AG20443 (cell line): ENCODE measurements at places on chromosomes 1 and 21.

DNA sequence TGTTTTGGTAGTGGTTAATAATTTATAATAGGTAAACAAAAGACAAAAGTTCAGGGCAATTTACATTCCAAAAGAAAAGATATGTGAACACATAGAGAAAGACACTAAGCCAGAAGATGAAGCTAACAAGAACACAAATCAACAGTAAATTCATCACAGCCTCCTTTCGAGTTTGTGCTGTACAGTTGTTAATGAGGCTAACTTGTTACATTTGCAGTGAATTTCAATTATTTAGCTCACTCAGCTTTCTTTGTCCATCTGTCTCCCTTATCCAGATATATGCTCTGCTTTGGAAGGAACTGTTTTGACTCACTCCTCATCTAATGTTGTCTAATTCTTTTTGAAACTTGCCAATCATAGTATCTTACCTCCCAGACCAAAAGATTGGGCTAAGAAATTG, 423.3 kb upstream of the OLFM3 start:
- no peak for DNase-seq

- DNase-seq = peak; percentile 36
Observed at GRCh38 chr1:163528710-163529348, 207.1 kb downstream of the NUF2 start.

- no peak for DNase-seq
Observed at GRCh38 chr1:237444120-237444790, 402.3 kb downstream of the RYR2 start.

DNA sequence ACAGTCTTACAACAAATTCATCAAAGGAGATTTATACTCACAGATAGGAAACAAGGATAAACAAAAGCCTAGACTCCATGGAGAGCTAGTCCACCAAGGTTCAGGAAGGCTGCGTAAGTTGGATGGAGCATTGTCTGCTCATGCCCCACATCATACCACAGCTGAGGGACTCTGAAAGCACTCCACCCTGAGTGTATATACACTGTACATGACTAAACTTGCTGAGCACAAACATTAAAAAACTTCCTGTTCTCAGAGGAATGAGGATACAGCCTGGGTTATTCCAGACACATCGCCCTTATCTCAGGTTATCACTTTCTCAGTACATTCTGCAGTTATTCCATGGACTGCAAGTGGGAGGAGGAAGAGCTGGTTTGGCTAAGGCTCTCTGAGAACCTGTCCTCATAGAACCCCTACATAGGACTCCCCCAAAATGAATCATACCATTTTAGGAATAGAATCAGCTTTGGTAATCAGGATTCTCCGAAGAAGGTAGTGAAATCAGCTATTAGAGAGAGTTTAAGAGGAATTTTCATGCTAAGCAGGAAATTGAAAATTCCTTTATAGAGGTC, 58.0 kb upstream of the PRMT6 start:
- no peak for DNase-seq

DNA sequence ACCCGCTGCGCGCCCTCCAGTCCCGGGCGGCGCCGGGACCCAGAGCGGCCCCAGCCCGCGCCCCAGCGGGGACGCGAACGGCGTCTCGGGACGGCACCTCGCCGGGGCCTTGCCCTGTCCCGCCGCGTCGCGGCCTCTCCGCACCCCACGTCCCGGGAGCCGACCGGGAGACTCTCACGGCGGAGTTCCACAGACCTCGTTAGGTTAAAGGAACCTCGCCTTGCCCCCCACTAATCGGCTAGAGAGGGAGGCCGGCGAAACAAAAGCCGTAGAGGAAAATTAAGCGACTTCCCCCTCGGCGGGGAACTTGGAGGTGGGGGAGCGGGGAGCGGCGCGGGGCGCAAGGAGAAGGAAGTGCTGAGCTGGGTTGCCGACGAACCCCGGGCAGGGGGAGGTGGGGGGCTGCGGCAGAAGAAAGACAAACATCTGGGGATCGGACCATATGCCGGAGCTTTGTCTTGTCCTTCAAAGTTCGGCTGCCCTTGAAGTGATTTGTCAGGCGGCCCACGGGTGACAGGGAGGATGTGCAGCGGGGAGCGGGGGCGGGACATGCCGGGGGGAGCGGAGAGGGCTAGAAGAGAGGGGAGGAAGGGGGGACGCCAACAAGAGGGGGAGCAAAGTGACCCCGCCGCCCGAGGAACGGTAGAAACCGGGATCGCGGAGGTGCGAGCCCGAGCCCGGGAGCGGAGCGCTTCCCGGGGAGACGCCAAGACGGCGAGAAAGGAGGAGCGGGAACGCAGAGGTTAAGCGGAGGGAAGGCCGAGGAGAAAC, 120.0 kb upstream of the RRP15 start:
- DNase-seq = peak; percentile 33

GRCh38 chr21:42299324-42300044, 15.7 kb downstream of the TFF3 start:
- DNase-seq = no peak

- no peak for DNase-seq
Observed at GRCh38 chr1:116826818-116827606, 72.8 kb downstream of the CD2 start.

DNA sequence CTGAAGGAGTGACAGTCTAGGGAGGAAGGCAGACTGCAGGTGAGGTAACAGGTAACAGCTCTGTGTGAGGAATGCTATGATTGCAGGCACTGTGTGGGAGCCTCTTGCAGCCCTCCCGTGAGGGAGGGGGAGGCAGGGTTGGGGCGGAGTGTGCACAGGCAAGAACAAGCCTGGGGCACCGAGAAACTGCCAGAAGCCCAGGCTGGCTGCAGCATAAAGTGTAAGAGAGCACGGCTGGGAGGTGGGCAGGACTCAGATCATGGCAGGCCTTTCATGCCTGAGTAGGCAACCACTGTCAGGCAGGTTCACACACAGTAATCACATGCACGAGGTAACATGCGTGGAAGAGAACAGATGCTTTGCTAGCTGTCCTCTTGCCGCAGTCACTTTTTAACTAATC, 11.3 kb upstream of the RHEX start:
- no peak for DNase-seq

- peak; percentile 41 for DNase-seq
Observed at GRCh38 chr1:230825761-230826160, 42.6 kb downstream of the C1orf198 start.

- DNase-seq = no peak
Observed at GRCh38 chr1:37153116-37154100, 119.1 kb upstream of the GRIK3 start.

DNA sequence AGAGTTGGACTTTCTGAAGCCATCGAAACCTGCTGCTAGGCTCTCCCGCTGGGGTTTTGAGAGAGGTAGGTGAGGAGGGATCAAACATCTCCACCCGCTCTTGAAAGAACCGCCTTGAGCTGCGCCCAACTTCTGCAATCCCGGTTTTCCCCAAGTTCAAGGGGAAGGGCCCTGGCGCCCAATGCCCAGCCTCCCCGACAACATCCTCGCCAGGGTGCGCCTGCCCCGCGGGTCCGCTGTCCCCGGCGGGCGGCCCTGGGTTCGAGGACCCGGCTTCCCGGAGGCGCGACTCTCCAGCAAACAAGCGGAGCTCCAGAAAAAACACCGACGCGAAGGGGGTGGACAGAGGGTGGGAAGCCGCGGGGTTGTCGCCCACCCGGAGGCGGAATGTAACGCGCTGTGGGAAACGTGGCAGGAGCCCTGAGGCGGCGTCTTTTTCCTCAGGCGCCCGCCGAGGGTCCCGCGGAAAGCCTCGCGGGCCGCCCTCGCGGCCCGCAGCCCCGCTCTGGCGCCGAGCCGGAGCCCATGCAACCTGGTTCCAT, 607 bp downstream of the BTG3 start:
- DNase-seq = peak; percentile 47

DNA sequence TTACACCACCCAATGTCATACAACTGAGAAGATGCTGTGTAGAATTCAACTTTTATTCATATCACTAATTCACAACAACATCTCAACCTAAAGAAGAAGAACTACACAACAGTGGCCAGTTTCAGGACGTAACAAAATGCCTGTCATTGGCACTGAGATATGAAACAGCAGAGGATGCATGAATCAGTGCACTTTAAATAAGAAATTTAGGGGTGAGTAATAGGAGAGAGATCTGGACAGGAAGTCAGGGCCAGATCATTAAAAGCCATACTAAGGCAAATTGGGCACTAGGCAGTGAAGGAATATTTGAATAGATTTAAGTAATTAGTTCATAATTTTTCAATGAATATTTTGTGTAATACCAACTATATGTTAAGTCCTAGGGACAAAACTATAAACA, 510.5 kb downstream of the PLPP3 start:
- peak; percentile 53 for DNase-seq

DNA sequence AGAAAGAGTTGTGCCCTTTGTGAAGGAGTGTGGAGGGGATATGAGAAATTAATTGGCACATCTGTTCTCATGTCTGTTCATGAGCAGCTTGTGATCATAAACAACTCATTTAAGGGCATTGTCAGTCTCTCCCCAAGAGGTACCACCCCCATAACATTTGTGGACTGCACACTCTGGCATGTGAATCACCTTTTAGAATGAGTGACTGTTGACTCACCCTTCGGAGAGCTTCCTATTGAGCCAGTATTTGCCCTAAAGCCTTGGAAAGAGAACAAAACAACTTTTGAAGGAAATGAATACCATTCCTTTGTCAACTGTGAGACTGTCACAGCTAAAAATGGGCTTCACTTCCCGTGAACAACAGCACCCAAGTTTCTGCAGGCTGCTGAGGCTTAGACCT, 27.5 kb upstream of the MYSM1 start:
- DNase-seq = peak; percentile 76

DNA sequence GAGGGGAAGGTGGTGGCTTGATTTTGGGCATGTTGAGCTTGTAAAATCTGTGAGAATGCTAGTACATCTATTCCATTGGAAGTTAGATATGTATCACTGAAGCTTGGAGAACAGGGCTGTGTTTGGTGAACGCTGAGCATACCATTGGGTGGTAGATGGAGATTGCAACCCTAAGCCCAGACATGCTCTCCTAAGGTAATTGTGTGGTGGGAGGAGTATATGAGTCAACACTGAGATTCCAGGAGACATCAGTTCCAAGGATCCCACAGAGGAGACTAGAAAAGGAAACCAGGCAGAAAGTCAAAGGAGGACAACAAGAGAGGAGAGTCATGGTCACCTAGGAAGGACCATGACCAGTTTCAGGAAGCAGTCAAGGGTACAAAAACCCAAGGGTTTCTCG, 60.4 kb downstream of the KIF21B start:
- no peak for DNase-seq

DNA sequence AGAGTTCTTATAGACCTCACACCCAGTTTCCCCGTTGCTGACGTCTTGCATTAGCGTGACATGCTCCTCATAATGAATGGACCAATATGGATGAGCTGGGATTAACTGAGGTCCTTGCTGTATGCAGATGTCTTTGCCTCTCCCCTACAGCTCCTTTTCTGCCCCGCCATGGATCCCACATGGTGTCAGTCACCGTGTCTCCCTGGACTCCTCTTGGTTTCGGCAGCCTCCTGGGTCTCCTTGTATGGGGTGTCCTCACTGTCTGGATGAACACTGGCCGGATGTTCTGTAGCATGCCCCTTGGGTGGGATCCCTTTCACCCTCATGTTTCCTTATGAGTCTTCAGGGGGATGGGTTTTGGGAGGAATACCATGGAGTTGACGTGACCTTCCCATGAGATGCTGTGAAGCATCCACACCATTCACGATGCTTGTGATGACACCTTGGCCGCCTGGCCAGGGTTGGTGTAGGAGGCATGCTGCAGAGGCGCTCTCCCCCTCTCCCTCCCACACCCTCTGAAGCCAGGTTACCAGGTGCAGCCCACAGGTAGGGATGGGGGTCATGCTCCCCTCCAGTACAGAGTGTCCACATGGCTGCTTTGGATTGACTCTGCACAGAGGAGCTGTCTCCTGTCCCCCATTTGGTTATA, 4.4 kb downstream of the GJC2 start:
- no peak for DNase-seq

DNA sequence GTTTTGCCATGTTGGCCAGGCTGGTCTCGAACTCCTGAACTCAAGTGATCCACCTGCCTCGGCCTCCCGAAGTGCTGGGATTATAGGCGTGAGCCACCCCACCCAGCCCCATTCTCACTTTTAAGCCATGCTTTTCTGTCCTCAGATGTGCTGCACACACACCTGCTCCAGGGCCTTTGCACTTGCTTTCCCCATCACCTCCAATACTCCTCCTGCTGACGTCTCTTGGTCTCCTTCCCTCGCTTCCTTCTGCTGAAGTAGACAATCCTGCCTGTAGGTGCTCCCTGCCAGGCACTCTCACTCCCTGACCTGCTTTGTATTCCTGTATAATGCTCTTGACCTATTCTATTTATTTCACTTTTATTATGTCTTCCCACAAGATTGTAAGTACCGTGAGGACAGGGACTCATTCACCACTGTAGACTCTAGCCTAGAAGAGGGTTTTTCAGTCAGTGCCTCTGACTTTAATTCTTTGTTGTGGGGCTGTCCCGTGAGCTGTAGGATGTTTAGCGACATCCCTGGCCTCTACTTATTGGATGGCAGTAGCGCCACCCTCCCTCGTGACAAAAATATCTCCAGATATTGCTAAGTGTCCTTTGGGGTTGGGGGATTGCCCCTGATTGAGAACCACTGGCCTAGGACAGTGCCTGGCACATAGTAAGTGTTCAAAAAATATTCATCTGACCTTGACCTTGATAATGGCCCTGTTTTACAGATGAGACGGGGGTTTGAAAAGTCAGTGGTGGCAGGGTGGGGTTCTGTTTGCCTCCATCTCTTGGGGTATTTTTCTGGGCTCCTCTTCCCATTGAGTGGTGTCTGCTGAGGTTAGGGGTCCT, 4.6 kb downstream of the TNFRSF1B start:
- DNase-seq = no peak

DNA sequence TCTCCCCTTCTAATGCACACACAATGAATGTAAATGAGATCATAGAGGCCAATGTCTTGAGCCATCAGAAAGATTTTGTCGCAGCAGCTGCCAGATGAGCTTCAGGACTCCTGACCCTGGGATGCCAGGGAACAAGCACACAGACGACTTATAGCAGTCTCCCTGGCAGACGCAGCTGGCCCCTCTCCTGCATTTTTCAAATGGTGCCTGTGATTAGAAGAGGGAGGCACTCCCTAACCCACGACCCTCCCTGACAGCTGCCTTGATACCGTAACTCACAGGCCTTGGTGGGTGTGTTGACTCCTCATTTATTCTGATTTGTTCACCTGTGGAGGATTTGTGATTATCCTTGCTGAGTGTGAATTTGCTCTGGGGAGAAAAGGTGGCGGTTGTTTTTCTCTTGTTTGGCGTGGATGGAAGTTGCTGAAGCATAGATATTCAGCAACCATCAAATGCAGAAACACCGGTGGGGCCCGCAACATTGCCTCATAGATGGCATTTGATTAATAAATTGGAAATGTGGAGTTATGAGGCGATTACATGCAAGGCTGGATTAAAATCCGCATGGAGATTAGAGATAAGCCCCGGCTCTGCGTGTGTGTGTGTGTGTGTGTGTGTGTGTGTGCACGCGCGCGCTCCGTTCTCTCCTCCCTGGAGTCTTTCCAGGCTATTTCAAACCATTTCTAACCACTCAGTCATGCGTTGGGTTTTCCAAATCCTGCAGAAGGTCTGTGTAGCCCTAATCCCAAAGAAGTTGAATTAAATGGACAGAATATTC, 2.1 kb upstream of the RD3 start:
- DNase-seq = no peak

DNA sequence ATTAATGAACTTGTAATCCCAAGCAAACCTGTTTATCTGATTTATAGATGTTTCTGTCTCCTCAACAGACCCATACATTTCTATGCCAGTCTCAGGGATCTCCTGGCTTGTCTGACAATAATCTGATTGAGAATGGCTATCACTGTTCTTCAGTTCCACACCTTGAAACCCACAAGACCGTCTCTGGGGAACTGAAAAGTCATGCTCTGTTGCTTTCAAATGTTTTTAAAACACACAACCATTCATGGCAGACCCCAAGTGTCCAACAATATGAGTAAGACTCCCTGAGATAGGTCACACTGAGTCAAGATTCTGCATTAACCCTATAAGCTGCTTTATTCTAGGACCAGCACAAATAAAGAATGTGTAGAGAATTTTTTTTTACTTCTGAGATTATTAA, 611.2 kb upstream of the PLXNA2 start:
- no peak for DNase-seq
